ENCODE measurements at places on chromosomes 16 and 17.

GRCh38 chr16:85446951-85447692 lies 166.0 kb upstream of the GSE1 start:
- no peak for DNase-seq

DNA sequence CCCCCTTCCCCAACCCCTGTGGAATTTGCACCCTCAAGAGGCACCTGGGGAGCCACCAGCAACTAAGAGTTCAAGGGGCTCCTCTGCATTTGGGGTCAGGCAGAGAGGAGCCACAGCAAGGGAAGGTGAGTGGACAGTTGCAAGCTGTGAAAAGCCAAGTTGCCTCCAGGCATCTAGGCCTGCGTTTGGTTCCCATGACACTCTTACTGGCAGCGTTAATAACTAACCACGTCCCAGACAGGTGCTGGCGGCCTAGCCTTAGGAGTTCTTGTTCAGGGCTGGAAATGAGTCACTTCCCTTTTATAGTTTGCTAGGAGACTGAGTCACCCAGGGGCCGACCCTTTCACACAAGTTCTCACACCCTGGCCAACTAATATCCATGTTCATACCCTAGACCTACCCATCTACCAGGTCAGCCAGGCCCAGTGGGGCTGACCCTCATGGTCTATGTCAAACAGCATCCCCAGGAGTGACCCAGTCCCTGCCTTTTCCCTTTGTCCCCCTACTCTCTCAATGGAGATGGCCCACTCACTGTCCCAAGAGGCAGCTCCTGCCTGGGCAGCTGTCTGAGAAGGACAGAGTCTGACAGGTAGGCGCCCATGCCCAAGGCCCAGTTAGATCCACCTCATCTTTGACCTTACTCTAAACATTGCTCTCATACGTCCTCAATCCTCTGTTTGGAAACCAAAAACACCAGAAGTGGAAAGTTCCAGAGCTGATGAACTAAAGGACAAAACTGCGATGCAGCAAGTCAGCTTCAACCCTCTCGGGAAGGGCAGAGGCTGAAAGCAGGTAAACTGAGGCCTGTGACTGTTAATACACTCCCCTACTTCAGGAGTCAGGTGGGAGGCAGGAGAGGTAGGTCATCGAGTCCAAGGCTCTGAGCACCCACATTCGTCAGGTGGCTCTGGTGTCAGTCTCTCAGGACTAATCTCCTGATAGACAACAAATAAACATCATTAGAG lies 300.6 kb downstream of the SOX9 start:
- DNase-seq: peak; percentile 94

DNA sequence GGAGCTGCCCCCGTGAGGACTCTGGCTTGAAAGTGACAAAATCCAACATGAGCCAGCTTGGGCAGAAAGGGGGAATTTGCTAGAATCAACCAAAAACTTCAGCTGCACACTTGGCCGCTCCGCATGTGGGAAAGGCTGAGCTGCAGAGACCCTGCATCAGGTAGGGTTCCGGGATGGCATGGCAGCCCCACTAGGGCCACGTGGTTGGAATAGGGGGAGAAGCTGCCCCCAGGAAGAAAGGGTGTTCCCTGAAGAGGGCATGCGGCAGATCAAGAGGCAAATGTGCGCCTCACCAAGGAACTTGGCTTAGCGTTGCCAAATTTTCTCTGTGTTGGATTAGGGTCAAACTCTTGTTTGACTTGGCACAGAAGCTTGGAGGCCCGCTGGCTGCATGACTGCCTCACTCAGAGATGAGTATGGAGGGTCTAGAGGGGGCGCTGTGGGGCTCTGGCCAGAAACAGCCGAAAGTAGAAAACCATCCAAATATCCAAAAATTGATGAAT lies 29.2 kb upstream of the WFIKKN2 start:
- DNase-seq: peak; percentile 23

DNA sequence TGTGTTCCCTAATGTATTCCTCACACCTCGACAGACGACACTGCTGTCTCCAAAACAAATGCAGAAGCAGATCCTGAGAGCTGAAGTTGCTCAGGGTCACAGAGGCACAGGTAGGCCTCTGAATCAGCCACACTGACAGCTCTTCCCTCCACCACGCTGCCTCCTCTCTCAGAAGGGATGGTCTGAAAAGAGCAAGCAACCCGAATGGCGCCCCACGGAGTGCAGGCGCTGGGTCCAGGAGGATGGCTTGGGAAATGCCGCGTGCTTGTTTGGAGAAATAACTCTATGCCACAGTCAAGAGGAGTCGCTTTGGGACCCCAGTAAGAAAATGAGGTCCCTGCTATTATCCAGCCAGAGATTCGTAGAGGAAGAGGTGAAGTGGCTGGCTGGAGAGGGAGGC lies 15.9 kb downstream of the CYB561 start:
- DNase-seq: no peak

DNA sequence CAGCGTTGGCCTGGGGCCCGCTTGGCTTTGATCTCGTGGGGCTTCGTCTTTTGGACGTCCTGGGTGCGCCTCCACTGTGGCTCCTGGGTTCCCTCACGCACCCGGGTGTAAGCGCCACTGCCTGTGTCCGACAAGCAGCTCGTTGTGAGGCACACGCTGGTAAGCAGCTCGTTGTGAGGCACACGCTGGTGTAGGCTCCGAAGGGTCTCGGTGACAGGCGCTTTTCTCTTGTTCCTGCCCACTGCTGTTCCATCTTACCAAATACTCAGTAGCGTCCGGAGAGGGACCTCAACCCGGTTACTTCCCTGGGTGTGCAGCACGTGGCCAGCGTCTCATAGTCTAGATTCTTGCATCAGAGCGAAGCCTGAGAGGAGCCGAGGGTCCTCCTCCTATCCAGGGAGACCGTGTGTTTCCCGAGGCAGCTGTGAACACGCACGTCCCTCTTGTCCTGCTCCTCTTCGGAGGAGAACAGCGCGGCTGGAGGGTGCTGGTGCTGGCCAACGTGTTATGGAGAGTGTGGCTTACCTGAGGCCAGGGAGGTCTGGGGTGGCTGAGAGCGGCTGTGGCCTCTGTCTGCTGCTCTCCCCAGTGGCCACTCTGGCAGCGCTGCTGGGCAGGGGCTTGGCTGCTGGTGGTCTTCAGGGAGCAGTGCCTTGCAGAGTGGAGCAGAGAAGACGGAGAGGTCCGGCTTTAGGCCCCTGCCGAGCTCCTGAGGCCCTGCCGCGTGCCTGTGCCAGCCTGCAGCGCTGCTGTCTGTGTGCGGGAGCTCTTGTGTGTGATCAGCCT lies 32.1 kb upstream of the ZNF750 start:
- DNase-seq: no peak

DNA sequence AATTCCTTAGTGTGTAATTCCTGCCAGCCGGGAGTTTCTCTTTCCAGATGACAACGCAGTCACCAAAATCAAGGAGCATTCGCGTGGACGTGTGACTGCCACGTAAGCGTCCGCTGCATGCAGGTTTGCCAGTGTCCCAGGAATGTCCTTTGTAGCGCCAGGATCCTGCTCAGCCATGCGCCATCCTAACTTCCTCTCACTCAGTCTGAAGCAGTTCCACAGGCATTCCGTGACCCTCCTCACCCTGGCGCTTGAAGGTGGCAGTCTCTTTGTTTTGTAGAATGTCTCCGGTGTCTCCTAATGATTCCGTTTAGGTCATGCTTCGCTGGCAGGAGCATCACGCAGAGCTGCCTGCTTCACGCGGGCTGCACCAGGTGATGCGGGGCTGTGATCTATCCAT lies 88.6 kb downstream of the RPTOR start:
- DNase-seq: no peak

GRCh38 chr17:50148226-50149090 lies 2.0 kb downstream of the PPP1R9B start:
- DNase-seq: no peak

- DNase-seq: no peak
These were observed 26.0 kb downstream of the PITPNC1 start for GRCh38 chr17:67403065-67403464.

DNA sequence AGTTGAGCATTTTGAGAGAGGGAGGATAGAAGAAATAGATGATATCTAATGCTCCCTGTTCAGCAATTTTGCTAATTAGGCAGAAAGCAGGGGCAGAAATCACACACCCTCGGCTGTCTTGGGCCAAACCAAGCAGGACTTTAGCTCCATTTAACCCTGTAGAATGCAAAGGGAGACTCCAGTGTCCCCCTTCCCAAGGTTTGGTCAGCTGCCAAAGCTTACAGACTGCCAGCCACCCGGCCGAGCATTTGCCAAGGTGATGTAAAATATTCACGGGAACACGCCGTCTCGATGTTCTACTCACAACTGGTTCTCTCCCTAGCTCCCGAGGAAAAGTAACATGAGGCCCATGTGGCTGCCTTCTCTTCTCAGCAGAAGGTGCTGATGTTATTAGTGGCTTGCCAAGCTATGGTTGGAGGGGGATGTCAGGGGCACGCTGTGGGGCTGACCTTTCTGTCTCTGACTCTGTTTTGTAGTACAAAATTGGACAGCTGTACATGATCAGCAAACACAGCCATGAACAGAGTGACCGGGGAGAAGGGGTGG lies 155.3 kb downstream of the PITPNC1 start:
- no peak for DNase-seq

- DNase-seq: peak; percentile 43
These were observed 13.9 kb downstream of the RECQL5 start for GRCh38 chr17:75652934-75653549.

DNA sequence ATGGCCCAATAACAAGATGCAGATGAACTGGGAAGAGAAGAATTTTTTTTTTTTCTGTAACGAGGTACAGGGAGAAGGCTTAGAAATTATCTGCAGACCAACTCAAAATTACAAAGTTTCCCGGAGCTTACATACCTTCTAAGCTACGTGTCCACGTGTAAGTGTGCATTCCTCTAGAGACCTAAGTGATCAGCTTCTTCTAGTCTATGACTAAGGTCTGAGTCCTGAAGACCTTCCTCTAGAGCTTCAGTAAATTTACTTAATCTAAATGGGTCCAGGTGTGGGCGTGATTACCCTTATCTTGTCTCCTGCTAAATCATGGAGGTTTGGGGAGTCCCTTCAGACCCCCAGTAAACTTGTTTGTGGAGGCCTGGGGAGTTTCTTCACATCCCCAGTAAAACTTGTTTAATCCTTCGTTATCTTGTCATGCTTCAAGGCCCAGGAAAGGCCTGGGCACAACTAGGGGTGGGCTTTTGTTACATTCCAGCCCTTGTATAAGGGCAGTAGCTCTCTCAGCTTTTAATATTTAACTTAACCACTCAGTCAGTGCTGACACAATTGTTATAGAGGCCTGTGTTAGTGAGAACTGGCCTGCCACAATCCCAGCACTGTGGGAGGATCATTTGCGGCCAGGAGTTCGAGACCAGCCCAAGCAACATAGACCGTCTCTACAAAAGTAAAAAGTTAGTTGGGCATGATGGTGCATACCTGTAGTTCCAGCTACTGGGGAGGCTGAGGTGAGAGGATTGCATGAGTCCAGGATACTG lies 342.3 kb downstream of the SNX29 start:
- no peak for DNase-seq

DNA sequence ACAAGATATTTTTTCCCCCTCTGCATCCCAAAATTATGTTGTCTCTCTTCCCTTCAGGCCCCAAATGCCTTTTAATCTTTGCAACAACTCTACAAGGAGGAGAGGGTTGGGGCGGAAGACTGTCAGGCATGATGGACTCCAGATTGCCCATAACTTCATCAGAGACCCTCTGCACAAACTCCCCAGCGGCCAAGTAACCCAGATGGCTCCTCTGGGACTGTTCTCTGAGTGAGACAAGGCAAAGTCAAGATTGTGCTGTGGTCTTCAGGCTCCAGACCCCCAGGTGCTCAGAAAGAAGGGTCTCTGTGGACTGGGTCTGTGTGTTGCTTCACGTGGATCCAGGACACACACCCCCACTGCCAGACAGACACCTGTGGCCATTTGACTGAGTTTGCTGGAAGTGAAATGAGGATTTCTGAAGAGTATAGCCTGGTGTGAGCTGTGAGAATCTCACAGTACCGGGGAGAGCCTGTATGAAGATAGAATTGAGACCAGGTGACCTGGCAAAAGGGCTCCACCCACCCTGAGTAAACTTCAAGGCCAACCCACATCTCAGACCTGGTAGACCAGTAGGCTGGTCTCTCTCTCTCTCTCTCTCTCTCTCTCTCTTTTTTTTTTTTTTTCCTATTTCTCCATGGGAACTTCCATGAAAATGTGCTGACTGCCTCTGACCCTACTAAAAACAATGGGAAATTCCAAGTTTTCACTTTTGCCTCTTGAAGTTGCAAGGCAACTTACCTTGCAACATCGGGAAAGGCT lies 354.1 kb downstream of the SOX9 start:
- no peak for DNase-seq

DNA sequence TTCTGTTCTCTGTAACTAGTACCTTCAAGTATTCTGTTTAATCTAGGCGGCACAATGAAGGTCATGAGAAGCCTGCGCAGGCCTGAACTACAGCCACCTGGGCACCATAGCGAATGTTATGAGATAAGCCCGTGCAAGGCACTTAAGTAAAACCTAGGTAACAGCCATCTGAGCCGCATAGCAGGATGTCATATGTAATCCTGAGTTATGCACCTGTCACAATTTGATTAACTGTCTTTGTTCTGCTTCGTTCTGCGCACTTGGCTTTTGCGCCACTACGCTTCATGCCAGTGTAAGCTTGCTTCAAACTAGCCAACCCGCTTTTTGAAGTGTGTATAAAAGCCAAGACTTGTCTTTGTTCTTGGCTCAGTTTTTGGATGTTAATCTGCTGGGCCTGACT lies 449.8 kb downstream of the KCNJ18 start:
- no peak for DNase-seq

Data from fibroblast of pulmonary artery (primary cell).